ENCODE measurements at places on chromosomes 1 and 21.

- no peak for DNase-seq
These were observed 101.3 kb upstream of the C8B start for GRCh38 chr1:57066980-57067610.

- DNase-seq = no peak
These were observed 47.1 kb upstream of the IRF2BP2 start for GRCh38 chr1:234656944-234657654.

DNA sequence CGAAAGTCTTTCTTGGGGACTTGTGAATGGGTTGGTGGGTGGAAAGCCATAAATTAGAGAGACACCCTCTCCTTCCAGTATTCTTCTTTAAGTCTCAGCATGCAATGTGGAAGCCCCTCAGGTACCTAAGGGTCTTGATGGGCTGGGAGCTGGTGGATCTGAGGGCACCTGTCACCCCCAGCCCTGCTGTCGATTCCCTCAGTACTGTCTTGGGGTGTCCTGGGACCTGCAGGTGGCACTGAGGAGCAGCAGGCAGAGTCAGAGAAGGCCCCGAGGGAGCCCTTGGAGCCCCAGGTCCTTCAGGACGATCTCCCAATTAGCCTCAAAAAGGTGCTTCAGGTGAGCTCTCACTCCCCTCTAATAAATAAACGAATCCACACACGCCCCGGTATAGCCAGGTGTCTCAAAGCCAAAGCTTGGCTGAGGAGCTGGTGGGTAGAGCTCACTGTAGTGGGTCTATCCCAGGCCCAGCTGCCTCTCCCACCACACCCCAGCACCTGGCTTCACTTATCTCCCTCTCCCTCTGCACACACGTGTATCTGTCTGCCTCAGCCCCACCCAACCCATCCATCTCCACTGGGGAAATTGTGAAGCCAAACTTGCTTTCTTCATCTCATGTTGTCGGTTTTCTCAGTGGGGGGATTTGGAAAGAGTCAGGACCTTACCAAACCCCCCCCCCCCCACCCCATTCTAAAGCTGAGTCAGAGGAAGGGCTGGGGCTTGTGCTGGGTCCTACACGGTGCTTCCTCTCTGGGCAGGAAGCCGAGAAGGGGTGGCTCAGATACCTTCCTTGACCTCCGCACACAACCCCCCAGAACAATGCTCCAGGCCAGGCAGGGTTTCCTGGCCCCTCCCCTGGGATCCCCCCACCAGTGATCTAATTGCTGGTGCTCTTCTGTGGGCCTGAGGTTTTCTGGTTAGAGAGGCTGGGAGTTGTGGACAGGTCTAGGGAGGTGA is 1.6 kb downstream of the ADAM15 start:
- DNase-seq = no peak

GRCh38 chr1:209425959-209426358 is 157.6 kb upstream of the CAMK1G start:
- DNase-seq = no peak

DNA sequence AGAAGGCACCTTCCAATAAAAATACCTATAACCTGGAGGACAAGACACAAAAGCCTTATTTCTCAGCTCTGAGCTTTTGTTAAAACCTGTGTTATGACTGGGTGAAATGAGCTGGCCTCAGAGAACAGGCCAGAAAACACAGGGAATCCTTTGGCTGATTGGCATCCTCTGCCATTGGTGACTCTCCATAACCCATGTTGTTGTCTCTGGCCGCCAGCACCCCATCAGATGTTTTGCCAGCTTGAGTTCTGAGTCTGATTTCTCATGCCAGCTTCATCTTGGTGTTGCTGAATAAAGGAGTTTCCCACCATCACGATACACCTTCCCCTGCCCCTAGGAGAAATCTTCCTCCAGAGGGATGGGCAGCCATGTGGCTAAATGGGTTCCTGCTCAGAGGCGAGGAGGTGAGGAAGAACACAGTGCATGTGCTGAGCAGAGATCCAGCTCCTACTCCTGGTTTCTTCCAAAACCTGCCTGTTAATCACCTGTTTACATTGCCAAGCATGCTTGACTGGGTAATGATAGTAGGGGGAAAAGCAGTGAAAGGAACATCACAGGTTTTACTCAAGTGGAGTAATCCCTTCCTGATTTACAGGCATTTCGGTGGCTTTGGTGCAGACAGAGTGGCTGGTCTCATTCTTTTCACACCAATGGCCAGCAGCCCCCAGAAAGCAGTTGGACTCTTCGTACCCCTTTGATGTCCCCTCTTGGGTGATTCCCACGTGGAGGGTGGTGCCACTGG is 109.8 kb downstream of the ROR1 start:
- DNase-seq = no peak

GRCh38 chr1:30323841-30324240 is 399.5 kb downstream of the MATN1 start:
- no peak for DNase-seq

- no peak for DNase-seq
These were observed at the start of gene SCMH1 for GRCh38 chr1:41241749-41242341. TSS of gene SCMH1 (minus strand) at chr1:41242306. CDS start at chr1:41186133, 56,173 bp downstream.

GRCh38 chr1:77614037-77614436 is 68.4 kb downstream of the ZZZ3 start:
- no peak for DNase-seq

DNA sequence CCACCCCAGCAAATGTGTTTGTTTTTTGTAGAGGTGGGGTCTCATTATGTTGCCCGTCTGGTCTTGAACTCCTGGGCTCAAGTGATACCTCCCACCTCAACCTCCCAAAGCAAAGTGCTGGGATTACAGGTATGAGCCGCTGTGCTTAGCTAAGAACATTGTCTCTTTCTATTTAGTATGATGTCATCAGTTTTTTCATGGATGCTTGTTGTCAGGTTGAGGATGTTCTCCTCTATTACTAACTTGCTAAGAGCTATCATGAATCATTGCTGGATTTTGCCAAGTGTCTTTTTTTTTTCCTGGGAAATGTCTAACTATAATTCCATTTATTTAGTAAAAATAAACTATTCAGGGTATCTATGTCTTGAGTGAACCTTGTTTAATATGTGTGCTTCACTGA is 19.0 kb upstream of the MPC2 start:
- no peak for DNase-seq

- no peak for DNase-seq
These were observed 588 bp upstream of the PACC1 start for GRCh38 chr1:212415107-212415841.

- no peak for DNase-seq
These were observed 526.4 kb upstream of the USP24 start for GRCh38 chr1:55741516-55741915.

GRCh38 chr1:101221945-101222429 is 14.8 kb upstream of the S1PR1 start:
- DNase-seq = no peak

- no peak for DNase-seq
These were observed 186.7 kb downstream of the NCAM2 start for GRCh38 chr21:21184771-21185528.

DNA sequence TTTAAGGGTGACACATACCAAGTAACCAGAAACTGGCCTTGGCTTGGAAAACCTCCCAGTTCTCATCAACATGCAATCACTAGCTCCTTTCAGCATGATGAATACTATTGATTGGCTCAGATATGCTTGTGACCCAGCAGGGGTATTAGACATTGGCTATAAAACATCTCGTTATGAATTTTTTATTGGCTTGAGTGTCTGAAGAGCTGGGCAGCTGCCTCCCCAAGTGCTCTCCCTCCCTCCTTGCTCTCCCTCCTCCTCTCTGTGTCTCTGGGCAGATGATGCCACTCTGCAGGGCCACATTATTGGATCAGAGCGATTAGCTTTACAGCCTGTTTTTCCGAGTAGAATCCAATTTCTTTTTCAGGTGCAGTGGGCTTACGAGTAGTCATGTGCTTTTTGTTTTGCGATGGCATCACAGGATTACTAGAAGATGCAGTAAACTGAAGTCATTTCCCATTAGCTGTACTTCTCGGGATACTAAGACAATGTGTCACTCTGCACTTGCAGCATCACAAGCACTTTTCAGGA is 79.3 kb upstream of the ATF3 start:
- no peak for DNase-seq

- DNase-seq = no peak
These were observed 93.9 kb upstream of the PALMD start for GRCh38 chr1:99551812-99552614.

DNA sequence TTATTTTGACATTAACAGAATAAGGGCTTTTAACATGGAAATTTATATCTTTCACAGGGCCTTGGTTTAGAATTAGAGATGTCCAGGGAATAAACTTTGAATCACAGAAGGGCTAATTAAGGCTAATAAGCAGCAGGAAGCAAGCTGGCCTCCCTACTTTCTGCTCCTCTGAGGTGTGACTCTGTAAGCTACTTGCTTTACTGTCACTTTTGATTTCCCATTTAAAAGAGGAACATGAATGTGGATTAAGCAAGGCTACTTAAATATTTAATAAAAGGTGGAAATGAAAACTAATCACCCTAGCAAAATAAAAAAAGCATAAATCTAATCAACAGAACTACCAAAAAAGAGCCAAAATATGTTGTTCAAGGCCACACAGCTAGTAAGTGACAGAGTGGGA is 28.9 kb upstream of the CD5L start:
- no peak for DNase-seq

GRCh38 chr1:230219174-230220067 is 152.4 kb downstream of the GALNT2 start:
- no peak for DNase-seq

- DNase-seq = no peak
These were observed 859 bp downstream of the IFFO2 start for GRCh38 chr1:18955441-18956192.

DNA sequence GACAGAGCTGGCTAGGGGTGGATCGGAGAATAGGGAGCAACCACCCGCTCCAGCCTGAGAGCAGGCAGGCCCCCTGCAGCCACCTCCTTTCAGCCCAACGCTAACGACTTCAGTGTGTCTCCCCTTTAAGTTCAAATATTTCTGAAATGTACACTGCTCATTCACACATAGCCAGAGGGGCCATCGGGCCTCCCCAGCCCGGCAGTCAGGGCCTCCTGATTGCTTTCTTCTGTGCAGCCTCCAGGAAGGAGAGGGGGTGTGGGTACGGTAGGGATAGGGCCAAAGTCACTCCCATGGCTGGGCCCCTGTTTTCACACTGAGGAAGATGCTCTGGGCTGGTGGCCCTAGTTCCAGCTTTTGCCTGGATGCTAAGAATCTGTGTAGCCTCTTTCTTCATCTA is 64.8 kb downstream of the EPHB2 start:
- no peak for DNase-seq

GRCh38 chr1:28917757-28918118 is 3.4 kb downstream of the EPB41 start:
- DNase-seq = no peak

DNA sequence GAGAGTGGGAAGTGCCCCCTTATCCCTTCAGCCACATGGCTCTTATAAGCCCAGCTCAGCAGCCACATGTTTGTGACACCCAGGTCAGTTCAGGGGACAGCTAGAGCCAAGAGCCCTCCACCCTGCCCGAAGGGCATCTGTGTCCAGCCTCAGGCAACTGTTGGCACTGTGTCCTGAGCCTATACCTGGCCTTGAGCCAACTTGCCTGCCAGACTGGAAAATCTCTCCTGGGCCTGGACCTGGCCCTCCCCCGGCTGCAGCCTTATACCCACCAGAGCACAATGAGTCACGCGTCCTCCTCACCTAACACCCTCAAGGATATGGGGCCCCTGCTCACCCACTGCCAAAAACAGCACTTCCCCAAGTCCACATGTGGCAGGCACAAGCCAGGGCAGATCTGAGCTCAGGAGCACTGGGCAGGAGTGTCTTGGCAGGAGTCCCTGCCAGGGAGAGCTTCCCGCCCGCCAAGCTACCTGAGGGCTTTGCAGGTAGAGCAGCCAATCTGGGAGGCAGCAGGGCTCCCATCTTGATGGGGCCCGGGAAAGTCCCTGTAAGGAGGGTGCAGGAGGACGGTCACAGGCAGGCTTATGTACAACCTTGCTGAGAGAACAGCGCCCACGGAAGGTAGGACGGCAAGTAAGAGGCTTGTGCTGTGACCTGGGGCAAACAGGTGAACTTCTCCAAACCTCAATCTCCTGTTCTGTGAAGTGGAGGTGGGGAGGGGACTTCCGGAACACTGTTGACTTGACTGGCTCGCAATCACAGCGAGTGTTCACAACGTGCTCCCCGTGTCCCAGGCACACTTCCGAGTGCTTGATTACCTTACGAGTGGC is 19.8 kb upstream of the HSPG2 start:
- DNase-seq = peak; percentile 12

DNA sequence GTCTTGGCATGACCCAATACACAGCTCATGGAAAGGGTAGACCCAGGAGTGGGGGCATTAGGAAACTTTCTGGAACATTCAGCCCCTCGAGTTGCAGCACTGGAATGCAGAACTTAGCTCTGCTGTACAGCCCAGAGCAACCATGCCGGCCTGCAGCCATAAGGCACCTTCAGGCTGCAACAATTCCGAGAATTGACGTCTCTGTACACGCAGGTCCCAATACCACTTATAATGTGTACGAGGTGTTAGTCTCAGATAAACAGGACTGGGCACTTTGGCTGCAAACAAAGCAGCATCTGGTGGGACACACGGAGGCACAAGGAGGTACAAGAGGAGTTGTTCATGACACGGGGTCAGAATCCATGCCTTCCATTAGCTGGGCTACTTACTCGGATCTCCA is 7.9 kb downstream of the CBR1 start:
- no peak for DNase-seq

DNA sequence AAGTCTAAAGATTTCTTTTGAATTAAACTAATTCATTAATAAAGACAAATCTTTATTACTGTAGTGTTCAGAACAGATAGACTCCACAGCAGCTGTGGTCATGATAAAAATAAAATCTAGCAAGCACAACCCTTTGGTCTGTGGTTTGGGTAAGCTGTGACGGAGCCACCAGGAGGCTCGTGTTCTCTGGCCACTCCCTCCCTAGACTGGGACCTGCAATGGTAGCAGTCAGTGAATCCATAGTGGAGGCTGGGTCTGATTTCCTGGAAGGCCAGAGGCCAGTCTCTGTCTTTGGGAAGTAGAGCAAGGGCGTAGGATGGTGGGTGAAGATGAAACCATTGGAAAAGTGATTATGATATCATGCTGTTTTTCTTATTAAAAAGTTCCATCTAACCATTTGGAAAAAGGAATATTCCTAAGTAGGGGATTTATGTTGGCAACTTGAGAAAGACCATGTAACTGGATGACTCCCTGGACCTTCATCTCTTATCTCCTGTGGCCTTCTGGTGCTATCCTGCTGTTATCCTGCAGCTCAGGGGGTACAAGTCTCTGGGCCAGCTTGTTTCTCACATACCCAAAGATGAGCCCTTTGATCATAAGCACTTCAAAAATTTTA is 39.0 kb downstream of the TENT5C start:
- DNase-seq = no peak

DNA sequence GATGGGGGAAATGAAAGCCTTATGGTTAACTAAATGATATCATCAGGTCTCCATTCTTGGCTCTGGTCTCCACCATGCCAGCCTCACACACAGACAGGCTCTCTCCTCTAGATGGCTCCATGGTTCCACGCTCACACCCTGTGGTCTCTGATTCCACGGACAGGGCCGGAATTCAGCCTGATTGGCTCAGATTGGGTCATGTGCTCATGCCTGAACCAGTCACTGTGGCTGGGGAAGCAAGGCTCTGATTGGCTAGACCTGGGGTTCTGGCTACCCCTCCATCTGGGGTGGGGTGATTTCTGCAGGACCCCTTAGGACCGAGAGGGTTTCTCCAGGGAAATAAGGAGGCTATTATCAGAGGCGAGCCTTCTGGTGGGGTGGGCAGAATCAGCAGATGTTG is 277.0 kb downstream of the PTPRU start:
- DNase-seq = no peak

All from stimulated activated CD4-positive, alpha-beta T cell treated with anti-CD3 and anti-CD28 coated beads, TNF-alpha, amount 100 ng/mL, for 1 hour (primary cell).